ENCODE measurements at places on chromosomes 5 and 9.

GRCh38 chr9:14248149-14248548 is 65.8 kb downstream of the NFIB start:
- no peak for DNase-seq

DNA sequence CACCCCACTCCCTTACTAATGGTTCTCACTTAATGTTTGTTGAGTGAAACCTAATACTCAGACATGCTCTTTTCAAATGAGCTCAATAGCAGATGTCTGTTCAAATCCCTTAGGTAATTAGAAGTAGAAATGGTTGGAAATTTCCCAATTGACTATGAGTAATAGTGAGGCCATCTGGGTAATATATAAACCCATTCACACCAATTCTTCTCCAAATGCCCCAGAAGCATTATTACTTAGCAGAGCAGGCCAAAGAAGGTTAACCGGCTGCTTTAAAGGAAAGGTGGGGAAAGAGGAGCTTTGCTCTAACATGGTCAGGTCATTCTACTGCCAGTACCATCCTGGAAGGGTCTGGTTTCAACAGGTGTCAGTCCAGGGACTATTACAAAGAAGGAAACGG is 119.5 kb upstream of the MTAP start:
- DNase-seq, result no peak

DNA sequence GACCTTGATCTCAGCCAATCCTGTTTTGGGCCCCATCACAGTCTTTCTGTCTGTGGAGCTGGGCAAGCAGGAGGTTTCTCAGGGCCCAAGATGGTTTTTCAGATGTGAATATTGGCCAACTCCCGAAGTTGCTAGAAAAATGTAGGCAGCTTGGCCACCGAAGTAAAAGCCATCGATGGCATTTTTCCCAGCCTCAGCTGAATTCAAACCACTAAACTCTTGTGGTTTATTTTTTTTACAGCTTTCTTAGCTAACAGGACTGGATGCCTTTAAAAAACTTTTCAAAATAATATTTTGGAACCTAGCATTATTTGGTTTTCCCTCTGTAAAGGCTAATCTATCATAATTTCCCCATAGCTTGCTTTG is 102.5 kb upstream of the ERCC6L2 start:
- DNase-seq, result no peak

GRCh38 chr9:105328872-105329718 is 84.6 kb downstream of the SLC44A1 start:
- DNase-seq, result no peak

- DNase-seq, result no peak
Measured at GRCh38 chr5:18276939-18277338, 642.7 kb downstream of the TAF11L14 start.

Measured in COR-L47 (cell line).